ENCODE measurements at places on chromosomes 5 and 9.
A peak's percentile ranks its signal among the peaks of the same experiment; 100 is the strongest.

- DNase-seq, result no peak
Measured at GRCh38 chr5:91182763-91183162, 200.4 kb downstream of the ARRDC3 start.

DNA sequence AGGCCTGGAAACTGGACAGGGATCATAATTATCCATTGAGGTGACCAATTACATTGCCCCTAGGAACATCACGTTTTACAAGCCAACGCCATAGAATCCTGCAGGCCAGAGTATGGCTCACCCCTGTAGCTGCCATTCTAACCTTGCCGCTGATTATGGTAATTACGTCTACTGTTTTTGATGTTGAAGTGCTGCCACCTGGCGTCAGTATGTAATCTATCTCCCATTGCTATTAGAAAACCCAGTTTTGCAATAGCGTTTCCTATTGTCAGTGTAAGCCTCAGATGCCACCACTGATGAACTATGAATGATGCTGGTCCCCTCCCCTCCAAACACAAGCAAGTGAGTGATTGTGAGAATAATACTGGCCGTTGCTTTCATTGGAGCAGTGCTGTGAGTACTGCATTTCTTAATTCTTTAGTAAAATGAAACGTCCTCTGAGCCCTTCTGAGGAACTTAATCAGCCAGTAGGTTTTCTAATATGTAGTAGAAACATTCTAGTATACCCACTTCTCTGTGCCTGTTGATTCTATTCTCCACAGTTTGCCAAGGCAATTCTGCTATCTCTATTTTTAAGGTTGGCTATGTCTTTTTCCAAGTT, 100.5 kb upstream of the NMUR2 start:
- peak; percentile 19 for DNase-seq

GRCh38 chr9:130606887-130607600, 27.7 kb downstream of the FUBP3 start:
- DNase-seq, result no peak

DNA sequence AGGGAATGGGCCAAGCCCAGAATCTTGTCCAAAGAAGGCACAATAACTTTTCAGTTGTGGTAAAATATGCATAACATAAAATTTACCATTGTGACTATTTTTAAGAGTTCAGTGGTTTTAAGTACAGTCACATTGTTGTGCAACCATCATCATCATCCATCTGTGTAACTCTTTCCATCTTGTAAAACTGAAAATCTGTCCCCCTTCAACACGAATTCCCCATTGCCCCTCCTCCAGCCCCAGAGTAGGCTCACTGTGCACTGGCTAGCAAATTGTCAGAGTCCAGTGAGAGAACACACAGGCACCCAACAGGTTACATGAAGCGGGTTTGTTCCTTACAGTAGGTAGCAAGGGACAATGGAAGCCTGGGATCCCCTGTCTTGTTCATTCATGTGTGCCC, 13.7 kb downstream of the BARX1 start:
- no peak for DNase-seq

DNA sequence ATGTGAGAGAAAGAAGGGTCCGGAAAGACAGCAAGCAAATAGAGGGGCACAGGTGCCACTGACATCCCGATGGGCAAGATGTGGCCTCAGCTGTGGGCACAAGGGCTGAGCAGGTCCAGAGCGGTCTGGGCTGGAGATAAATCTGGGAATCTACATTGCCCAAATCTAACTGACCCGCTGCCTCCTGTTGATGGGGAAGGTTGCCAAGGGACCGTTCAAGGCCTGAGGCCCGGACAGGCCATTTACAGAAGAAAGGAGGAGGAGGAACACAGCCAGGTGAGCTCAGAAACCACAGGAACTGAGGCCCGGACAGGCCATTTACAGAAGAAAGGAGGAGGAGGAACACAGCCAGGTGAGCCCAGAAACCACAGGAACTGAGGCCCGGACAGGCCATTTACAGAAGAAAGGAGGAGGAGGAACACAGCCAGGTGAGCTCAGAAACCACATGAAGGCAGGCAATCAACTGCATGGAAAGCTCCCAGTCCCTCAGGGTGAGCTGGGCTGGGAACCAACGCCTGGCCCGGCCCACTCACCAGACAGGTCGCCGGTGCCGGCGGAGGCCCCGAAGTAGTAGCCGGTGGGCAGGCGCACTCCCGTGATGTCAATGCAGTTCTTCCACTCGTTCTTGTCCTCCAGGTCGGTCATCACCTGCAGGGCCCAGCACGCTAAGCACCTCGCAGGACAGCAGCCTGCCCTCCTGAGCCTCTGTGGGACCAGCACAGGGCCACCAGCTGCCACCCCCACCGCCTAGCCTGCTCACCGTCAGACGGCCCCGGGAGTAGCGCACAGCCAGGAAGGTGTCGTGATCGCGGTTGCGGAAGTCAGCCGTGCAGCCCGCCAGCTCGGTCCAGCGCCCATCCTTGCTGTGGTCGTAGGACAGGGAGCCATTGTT, 14.6 kb downstream of the LMAN2 start:
- DNase-seq, result no peak

DNA sequence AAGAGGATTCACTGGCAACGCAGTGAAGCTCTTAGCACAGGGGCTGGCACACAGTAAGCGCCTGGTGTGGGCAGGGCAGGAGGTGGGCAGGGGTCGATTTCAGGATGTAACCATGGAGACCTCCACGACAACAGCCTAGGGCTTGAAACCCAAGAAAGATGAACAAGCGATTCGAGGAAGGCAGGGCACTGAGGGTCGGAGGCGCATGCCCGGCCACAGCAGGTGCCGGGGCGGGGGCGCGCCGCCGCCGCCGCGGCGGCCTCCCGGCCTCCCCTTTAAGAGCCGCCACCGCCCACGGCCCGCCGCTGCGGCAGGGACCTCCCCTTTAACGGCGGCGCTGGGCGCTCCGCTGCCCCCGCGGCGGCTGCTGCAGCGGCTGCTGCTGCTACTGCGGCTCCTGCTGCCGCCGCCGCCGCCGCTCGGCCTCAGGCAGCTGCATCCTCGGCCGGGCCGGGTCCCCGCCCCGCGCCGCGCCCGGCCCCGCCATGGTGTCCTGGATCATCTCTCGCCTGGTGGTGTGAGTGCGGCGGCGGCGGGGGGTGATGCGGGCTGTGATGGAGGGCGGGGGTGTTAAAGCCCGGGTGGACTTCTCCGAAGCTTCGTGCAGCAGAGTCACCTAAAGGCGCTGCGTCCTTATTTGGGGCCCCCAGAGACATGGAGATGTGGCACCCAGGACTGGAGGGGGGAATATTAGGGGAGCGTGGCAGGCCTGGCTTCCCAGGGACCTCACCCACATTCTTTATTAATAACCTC, at the start of gene REEP2:
REEP2 (plus strand) TSS at position 334 of the 753 bp plus-strand sequence; CDS start at position 486, 152 bp downstream.
- DNase-seq, result peak; percentile 45

- DNase-seq, result no peak
Measured at GRCh38 chr5:40575921-40576320, 103.8 kb upstream of the PTGER4 start.

DNA sequence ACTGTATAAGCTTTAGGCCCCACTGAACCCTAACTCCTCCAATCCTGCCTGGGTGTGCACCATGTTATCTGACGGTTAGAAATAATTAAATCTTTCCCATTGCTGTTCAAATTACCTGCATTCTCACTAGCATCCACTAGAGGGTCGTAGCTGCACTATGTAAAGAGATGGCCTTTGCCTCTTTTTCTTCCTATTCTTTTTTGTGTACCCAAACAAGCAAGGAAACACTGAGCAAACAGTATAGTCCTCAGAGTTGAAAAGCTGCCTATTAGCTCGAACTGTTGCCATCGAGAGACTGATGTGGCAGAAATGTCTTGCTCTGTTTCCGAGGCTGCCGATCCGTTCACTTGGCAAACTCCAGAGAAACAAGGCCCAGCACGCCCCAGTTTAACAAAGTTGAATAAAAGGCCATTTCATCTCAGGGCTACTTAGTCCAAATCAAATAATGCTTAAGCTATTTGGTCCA, 163.8 kb upstream of the TRPM3 start:
- DNase-seq, result peak; percentile 2

DNA sequence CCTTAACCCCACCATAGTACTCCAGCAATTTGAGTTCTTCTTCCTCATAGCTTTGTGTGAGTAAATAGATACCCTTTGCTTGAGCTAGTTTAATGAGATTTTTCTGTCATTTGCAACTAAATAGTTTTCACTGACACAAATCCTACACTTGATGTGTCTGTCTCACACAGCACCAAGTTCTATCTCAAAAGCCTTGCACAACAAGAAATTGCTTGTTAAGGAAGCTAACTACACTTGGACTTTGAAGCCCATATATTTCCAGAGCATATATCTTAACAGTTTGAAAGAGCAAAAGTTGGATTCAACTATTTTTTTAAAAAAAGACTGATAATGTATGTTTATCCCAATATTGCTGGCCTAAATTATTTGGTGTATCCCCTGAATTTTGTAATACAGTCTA, 459.2 kb downstream of the ACTL7B start:
- no peak for DNase-seq

- DNase-seq, result no peak
Measured at GRCh38 chr5:79077680-79078365, 8.3 kb downstream of the BHMT2 start.

DNA sequence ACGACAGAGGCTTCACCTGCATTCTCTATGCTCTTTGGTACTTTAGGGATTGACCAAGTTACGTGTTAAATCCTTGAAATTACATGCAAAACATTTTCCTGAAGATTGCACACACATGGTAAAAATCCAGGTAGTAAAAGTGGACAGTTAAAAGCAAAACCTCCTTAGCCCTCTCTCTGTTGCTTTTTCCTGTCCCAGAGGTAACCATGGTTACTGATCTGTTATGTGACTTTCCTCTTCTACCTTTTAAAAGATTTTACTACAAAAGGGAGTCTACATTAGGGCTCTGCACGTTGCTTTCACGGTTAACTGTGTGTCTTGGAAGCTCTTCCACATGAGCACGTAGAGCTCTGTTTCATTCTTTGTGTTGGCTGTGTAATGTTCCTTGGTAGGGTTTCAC, 97.0 kb downstream of the PPARGC1B start:
- DNase-seq, result no peak

- no peak for DNase-seq
Measured at GRCh38 chr5:1322036-1322900, 22.6 kb downstream of the CLPTM1L start.

- no peak for DNase-seq
Measured at GRCh38 chr9:7177383-7177782, 419.6 kb downstream of the KDM4C start.

GRCh38 chr9:21904776-21905175, 89.4 kb downstream of the CDKN2A start:
- no peak for DNase-seq

DNA sequence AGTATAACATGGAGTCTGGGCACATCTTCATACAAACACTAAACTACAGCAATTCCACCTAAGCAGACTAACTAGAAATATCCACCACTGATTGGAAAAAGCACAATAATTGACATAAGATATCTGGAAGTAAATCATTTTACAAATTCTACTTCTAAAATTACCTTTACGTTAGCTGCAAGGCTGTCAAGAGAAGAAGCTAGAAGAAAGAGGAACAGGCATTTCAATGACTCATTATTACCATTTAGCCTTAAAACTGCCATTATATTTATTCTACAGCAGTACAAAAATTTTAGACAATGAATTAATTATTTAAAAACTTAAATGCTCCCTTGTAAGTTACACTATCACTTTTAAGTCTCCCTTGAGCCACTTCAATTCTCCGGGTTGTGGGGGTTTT, 43.4 kb upstream of the PLPP6 start:
- no peak for DNase-seq

GRCh38 chr5:82388181-82388580, 110.0 kb upstream of the RPS23 start:
- no peak for DNase-seq
